ENCODE measurements at places on chromosomes 13 and 19.

DNA sequence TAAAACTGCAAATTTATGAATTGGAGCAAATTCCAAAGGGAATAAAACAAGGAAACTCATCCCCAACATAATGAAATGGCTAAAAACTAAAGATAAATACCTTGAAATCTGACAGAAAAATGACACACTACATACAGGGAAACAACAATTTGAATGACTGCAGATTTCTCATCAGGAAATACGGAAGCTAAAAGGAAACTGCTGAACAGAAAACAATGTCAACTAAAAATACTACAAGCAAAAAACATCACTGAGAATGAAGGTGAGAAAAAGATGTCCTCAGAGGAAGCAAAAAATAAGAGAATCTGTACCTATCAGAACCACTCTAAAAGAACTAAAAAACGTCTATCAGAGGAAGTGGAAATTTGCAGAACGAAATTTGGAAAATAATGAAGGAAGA, 39.5 kb downstream of the ZSWIM9 start:
- DNase-seq, result no peak

GRCh38 chr19:616747-617526, 16.4 kb downstream of the POLRMT start:
- DNase-seq, result no peak

DNA sequence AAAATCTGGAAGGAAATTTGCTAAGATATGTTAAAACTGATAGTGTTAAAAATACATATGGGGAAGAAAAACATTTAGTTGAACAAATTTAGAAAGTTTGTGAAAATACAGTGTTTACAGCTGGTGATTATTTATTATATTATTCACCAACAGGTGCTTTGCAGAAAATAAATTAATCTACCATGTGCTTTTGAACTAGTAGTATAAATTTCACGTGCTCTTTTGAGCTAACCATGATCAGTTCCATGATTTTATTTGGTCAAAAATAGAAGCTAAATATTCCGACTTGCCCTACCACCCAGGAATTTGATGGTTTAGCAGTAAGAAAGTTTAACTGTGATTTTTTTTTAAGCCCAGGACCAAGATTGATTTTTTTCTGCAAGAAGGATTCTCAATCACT, 113.3 kb downstream of the SPRY2 start:
- no peak for DNase-seq

GRCh38 chr13:32019612-32020233, 11.9 kb upstream of the FRY start:
- peak; percentile 62 for DNase-seq

GRCh38 chr19:52533901-52534300, 6.4 kb downstream of the ZNF808 start:
- DNase-seq, result no peak

- DNase-seq, result no peak
Observed at GRCh38 chr19:5822181-5822844, 17.2 kb downstream of the FUT6 start.

- no peak for DNase-seq
Observed at GRCh38 chr19:42441049-42441445, 1.7 kb downstream of the CXCL17 start.

DNA sequence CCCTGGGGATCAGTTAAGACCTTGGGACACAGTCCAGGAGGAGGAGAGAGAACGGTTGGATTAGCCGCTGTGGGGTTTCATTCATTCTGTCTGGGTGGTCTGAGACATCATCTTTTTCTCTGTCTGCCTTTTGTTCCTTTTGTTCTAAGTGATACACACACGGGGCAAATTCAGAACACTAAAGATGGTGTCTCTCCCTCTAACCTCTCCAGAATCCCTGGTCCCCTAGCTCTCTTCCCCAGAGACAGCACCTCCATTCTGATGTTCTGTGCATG, 5.0 kb downstream of the BICRA start:
- DNase-seq, result no peak

- DNase-seq, result no peak
Observed at GRCh38 chr19:46824890-46825730, 25.5 kb downstream of the AP2S1 start.

DNA sequence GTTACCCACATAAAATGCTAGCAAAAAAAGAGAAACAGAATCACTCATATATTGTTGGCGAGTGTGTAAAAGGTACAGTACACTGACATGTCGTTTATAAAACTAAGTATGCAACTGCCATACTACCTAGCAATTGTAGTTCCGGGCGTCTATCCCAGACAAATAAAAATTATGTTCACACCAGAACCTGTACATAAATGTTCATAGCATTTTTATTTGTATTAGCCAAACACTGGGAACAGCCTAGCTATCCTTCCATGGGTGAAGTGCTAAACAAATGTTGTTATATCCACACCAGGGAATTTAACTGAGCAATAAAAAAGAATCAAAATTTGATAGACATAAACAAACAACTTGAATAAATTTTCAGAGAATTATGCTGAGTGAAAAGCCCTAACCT, 28.9 kb upstream of the POSTN start:
- DNase-seq, result no peak

DNA sequence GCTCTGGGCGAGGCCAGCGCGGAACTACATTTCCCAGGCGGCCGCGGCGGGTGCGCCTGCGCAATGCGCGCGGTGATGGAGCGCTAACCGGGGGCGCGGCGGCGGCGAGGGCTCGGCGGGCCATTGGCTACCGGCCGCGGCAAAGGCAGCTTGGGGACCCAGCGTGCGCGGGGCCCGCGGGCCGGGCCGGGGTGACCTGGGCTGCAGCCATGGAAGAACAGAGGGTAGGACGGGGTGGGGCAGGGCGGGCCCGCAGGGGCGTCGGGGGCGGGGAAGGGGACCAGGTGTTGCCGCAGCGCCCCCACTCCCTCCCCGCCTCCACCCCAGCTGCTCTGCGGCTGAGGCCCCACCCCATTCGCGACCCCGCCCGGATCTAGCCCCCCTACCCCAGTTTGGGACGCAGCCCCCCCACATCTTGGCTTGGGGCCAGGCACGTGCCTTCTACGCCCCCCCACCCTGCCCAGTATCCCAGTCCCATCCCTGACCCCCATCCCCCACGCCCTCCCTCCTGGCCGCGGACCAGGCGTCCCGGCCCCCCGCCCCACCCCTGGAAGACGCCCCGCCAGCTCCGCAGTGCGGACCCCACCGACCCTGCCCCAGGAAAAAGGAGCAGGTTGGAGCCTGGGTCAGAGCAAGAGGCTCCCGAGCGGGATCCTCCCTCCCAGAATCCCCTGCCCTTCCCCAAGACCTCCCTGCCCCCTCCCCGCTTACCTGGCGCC, at the start of gene FSD1:
Gene FSD1 (plus strand): TSS at position 61 of the 719 bp plus-strand sequence. CDS start 149 bp downstream, at position 210.
- DNase-seq, result peak; percentile 59

- no peak for DNase-seq
Observed at GRCh38 chr13:48687249-48687648, 33.5 kb downstream of the CYSLTR2 start.

DNA sequence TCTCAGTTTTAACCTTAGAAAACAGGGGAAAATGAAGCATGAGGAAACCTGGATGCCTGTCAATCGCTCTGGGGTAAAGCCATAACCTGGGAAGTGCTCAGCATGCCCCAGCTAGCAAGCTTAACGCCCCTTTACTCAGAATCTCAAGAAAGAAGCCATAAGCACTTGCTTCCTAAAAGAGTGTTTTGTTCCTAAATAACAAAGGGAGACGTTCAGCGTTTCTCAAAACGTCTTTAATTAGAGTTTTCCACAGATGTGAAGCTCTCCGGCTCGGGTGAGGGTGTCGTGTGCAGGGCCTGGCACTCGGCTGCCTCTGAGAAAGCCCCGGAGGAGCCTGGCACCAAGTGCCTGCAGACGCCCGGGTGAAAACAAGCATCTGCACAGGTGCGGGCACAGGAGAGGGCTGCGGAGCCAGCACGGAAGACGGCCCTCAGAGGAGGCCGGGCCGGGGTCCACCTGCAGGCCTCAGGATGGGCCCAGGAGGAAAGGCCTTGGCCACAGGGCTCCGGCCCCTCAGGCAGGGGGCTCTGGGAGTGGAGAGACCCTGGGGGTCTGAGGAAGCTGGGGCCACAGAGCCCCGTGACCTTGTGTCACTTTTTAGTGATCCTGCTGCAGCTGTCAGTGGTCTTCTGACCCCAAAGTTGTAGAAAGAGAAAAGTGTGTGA, 6.2 kb downstream of the GAS6 start:
- DNase-seq, result no peak

- DNase-seq, result no peak
Observed at GRCh38 chr19:19595171-19595701, 23.3 kb downstream of the PBX4 start.

- DNase-seq, result no peak
Observed at GRCh38 chr13:114330086-114330485, 15.8 kb downstream of the CHAMP1 start.

GRCh38 chr13:31528176-31528575, 211.2 kb upstream of the RXFP2 start:
- no peak for DNase-seq

DNA sequence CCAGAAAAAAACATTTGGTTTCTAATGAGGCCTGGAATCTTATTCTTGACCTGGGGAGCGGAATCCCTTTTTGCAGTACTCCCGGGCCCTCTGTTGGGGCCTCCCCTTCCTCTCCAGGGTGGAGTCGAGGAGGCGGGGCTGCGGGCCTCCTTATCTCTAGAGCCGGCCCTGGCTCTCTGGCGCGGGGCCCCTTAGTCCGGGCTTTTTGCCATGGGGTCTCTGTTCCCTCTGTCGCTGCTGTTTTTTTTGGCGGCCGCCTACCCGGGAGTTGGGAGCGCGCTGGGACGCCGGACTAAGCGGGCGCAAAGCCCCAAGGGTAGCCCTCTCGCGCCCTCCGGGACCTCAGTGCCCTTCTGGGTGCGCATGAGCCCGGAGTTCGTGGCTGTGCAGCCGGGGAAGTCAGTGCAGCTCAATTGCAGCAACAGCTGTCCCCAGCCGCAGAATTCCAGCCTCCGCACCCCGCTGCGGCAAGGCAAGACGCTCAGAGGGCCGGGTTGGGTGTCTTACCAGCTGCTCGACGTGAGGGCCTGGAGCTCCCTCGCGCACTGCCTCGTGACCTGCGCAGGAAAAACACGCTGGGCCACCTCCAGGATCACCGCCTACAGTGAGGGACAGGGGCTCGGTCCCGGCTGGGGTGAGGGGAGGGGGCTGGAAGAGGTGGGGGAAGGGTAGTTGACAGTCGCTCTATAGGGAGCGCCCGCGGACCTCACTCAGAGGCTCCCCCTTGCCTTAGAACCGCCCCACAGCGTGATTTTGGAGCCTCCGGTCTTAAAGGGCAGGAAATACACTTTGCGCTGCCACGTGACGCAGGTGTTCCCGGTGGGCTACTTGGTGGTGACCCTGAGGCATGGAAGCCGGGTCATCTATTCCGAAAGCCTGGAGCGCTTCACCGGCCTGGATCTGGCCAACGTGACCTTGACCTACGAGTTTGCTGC, at the start of gene ICAM4:
Gene ICAM4 (plus strand): TSS at position 153 of the 935 bp plus-strand sequence. CDS start 58 bp downstream, at position 211.
- no peak for DNase-seq

DNA sequence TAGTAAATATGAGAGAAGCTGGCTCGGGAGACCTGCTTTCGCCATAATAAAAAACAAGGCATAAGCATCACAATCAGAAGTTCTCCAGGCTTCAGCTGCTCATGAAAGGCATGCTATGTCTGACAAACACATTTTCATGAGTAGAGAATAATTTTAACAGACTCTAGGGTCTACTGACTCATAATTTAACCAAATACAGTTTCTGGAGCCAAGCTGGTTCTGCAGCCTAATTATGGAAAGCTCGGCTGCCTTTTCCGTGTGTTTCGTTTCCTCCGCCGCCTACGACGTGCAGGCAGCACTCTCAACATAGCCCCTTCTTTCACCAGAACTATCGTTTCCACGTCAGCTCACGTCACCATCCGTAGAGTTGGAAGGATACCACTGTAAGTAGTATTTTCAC, 5.7 kb downstream of the MCF2L start:
- DNase-seq, result no peak

DNA sequence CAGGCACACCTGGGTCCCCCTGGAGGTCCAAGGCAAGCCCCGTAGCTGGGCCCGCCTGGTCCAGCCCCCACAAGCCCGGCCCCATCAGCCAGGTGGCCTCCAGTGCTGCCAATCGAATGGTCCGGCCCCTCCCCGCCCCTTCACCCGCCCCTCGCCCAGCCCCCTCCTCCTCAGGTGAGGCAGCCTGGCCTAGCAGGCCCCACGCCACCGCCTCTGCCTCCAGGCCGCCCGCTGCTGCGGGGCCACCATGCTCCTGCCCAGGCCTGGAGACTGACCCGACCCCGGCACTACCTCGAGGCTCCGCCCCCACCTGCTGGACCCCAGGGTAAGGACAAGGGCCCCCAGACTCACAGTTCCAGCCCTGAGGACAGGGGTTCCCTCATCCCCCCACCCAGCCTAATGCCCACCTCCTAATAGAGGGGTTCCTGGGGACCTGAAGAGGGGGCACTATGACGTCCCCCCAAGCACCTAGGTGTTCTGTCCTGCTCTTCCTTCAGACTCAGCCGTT, at the start of gene HPN:
Gene HPN (plus strand): TSS at position 174 of the 508 bp plus-strand sequence. CDS start 786 bp downstream, outside the sequence.
- DNase-seq, result no peak

DNA sequence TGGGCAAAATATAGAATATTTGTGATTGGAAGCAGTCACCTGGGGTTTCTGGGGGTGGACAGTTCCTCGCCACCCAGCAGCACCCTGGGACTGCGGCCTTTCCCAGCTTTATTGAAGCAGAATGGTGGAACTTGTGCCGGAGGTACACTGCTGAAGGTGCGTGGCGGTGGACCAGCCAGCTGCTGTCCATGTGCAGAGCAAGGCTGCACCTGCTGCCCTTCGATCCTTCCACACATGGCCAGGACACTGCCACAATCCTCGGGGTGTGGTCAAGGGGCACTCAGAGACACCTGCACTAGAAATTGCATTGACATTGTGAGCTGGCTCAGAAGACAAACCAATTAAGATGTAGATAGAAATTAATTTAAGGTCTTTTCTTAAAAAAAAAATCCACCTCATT, 11.4 kb upstream of the GPI start:
- DNase-seq, result no peak

- DNase-seq, result no peak
Observed at GRCh38 chr19:27955485-27956480, 1257.2 kb downstream of the UQCRFS1 start.

- DNase-seq, result no peak
Observed at GRCh38 chr19:7792281-7792680, 29.2 kb downstream of the CLEC4M start.

DNA sequence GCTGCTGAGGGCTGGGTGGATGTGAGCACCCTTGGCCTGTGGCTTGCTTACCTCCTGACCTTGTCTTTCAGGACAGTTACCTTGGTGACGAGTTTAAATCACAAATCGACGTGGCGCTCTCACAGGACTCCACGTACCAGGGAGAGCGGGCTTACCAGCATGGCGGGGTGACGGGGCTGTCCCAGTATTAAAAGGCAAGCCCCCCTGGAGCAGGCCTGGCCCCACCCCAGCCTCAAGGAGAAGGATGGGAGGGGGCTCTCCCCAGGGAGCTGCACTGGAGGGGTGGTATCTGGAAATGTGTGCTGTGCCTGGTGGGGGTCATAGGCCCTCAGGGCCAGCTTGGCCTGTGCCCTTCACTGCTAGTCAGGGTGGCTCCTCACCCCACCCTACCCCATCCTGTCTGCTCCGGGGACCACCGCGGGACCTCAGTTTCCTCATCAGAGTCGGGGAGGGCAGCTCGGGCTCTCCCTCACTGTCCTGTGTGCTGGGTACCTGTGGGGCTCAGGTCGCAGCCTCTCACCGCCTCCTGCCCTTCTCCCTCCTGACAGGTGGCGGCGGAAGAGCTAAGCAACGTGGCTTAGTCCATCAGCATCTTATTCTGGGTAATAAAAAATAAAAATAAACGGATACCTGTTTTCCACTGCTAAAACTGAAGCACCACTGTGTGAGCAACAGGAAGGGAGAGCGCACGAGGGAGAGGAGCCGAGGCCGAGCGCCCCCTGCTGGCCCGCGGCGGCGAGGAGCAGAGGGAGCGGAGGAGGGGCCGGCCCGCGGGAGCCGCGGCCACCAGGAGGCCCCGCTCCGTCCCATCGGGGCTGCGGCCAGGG, 29.8 kb downstream of the CERS1 start:
- DNase-seq, result peak; percentile 45
